ENCODE measurements at places on chromosomes 2 and 18.

GRCh38 chr2:139271149-139271548, 491.0 kb upstream of the NXPH2 start:
- no peak for DNase-seq

- DNase-seq = no peak
Measured at GRCh38 chr2:178806543-178806942, 680 bp downstream of the TTN start.

GRCh38 chr2:150286730-150287362, 200.6 kb downstream of the RND3 start:
- no peak for DNase-seq

GRCh38 chr2:109123586-109124201, 5.3 kb upstream of the SH3RF3 start:
- no peak for DNase-seq

- no peak for DNase-seq
Measured at GRCh38 chr2:144449028-144449406, 70.9 kb downstream of the ZEB2 start.

GRCh38 chr18:32549248-32550110, 78.8 kb upstream of the GAREM1 start:
- DNase-seq = peak; percentile 80

- peak; percentile 80 for DNase-seq
Measured at GRCh38 chr2:217729421-217730053, 273.3 kb downstream of the TNS1 start.

GRCh38 chr2:181459621-181460021, 2.4 kb downstream of the ITGA4 start:
- no peak for DNase-seq

DNA sequence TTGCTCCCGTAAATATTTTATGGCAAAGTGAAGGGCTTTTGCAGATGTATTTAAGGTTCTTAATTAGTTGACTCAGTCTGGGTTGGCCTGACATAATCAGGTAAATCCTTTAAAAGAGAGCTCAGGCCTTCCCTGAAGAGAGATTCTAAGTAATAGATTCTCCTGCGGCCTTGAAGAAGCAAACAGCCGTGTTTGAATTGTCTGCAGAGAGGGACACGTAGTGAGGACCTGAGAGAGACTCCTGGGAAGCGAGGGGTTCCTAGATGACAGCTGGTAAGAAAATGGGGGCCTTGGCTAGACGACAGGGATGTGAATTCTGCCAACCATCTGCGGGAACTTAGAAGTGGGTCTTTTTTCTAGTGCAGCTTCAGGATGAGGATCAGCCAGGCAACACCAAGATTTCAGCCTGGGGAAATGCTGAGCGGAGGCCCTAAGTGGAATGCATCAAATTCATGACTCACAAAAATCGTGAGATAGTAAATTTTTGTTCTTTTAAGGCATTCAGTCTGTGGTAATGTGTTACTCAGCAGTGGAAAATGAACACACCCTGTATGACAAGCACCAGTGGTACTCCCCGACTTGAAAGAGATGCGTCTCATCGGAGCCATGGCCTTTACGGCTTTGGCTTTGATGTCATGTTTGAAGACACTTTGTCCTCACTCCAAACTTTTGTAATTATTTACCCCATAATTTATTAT, 62.1 kb upstream of the SMIM21 start:
- DNase-seq = peak; percentile 10

GRCh38 chr18:13390711-13391110, 172.2 kb downstream of the LDLRAD4 start:
- no peak for DNase-seq

DNA sequence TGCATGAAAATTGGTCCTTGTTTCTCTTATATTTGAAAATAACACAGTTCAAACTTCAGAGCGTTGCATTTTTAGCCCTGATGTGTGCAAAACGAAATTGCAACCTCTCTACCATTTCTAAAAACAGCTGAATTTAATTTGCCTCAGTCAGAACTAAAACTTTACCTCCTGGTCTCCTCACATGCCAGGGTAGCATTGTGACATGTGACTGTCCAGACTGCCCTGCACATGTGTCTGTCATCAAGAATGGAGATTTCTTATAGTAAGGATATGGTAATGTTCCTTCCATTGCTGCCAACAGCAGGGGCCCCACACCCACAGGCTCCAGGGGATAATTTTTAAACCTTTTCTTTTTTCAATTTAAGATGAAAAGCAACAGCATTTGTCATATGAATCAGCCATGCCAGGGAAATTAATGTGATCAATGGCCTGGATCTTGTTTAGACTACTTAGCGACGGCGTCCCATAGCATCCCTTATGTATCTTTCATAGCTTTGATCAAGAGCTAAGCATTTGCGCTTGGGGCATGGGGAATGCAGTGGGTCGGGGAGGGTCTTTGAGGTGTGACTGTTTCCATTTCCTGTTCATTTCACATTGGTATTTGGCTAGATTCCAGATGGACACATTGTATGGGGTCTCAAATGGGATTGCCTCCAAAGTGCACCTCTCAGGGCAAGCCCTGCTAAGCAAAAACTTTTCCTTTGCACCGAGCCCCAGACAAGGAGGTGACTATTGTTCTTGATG, 92.4 kb upstream of the RASGRP3 start:
- DNase-seq = peak; percentile 24

DNA sequence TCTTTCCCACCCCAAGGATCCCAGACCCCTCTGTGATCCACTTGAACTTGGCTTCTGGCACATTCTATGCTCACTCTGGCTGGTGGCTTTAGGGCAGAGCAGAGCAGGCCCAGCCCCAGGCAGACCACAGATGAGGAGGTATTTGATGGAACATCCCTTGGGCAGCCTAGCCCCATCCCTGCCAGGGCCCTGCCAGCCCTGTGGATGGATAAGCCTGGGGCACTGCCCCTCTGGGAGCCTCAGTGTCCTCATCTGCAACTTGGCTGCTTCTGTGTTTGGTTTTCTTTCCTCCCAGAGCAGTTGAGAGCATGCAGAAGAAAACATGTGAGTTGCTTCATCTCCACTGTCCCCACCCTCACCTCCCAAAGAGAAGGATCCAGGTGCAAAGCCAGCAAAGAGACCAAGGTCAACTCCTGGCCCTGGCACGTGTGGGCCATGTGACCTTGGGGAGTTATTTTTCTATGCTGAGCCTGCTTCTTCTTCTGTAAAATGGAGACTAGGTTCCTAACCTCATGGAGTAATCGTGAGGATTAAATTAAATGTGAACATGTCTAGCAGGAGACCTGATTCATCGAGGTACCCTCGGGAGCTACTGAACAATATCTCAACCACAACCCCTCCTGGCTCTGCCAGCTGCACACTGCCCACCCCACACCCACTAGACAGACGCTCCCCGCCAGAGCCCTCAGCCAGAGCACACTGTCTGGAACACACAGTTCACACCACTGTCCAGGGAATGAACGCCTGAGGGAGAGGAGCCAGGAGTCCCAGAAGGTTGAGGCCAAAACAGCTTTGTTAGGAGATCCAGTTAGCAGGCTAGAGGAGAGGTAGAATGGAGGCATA, 14.6 kb upstream of the TNS1 start:
- DNase-seq = no peak

DNA sequence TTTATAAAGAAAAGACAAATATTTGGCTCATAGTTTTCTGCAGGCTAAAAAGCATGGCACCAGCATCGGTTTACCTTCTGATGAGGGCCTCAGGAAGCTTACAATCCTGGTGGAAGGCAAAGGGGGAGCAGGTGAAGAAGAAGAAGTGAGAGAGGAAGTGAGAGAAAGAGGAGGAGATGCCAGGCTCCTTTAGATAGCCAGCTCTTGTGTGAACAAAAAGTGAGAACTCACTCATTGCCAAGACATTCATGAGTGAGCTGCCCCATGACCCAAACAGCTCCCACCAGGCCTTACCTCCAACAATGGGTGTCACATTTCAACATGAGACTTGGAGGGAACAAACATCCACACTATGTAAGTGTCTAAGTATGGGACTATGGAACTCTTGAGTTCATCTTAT, 14.3 kb downstream of the CCDC150 start:
- DNase-seq = no peak

- no peak for DNase-seq
Measured at GRCh38 chr2:14126846-14127245, 505.7 kb upstream of the LRATD1 start.

GRCh38 chr2:80438686-80439085, 134.1 kb upstream of the LRRTM1 start:
- DNase-seq = no peak

DNA sequence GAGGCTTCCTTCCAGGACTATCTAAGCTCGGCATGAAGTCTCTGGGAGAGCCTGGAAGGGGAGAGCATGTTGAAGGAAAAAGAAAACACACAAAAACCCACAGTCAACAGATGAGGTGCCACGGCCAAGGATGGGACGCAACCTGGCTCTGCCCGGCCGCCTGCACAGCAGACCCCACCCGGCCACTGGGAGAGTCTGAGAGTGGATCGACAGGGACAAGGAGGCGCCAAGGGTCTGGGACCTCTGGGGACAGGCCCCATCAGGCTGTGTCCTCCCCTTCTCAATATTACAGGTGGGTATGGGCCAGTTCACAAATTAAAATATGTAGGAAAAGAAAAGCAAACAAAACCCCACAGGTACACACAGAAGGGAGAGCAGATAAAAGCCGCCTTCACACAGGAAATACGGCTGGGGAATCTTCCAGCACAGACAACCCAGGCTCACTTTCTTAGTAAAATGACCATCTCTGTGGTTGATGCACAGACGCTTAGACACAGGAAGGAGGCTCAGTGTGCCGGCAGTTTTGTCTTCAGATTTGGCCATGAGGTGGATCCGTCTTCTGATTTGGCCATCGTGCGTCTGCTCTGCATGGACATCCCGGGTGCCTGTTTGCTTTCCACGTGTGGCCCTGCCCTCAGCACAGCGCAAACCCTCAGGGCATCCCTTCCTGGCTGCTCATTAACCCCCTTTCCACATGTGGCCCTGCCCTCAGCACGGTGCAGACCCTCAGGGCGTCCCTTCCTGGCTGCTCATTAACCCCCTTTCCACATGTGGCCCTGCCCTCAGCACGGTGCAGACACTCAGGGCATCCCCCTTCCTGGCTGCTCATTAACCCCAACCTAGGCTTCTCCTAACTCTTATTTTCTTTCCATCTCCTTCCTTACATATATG, 138.4 kb downstream of the EIPR1 start:
- DNase-seq = no peak

GRCh38 chr2:195602687-195603086, 54.3 kb upstream of the SLC39A10 start:
- DNase-seq = no peak

DNA sequence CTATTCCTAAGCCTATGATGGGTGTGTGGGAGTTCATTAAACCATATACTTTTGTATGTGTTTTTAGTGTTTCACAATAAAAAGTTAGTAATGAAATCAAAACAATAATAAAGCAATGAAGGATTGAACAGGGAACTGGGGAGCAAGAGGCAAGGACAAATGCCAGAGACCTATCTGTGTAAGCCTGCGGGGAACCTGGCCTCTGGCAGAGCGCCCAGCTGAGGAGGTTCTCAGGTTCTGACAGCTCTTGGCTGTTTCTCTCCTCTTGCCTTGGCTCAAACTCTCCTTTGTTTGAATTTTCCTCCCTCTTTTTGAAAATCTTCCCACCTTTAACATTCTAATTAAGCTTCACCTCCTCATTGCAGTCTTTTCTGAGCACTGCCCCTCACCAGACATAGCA, 200.0 kb upstream of the NCKAP5 start:
- no peak for DNase-seq

DNA sequence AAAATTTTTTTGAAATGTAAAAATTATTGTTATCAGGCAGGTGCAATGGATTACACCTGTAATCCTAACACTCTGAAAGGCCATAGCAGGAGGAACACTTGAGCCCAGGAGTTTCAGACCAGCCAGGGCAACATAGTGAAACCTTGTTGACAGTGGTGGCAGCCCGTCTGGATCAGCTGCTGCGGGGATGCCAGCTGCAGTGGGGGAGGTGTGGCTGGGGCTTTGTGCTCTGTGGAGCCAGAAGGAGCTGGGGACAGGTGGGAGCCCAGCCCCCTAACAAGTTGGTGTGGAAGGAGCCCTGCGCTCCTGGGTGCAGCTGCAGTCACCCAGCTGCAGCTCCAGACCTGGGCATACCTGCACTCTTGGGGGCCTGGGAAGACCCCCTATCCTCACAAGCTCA, 182.4 kb upstream of the MC4R start:
- no peak for DNase-seq

DNA sequence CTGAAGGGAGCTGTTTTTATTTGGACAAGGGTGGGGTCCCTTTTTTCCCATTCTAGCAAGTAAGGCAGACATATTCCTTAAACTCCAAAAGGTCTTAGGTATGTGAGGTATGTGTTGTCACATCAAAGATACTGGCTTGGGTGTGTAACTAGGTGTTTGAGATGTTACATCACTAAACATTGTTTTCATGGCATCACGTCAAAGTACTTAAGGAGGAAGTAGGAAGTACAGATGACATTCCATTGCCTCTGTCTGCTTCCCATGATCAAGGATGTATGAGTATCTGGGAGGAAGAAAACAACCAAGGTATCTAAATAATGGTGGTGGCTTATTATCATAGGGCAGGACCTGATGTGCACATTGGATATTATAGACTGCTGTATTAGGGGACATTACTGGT, 39.3 kb downstream of the CD302 start:
- DNase-seq = no peak

DNA sequence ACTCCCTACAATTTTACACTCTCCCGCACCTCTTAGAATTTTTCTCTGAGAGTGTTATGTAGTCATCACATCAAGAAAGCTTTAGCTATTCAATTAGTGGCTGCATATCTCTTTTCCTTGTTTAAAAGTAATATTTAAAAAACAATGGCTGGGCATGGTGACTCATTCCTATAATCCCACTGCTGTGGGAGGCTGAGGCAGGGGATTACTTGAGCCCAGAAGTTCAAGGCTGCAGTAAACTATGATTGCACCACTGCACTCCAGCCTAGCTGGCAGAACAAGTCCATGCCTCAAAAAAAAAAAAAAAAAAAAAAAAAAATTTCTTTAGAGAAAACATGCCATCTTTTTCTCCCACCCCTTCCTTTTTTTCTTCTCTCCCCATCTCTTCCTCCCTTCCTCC, 44.3 kb downstream of the AQP4 start:
- DNase-seq = no peak

- no peak for DNase-seq
Measured at GRCh38 chr18:11651899-11652298, 37.2 kb upstream of the GNAL start.

- no peak for DNase-seq
Measured at GRCh38 chr18:32393407-32393806, 77.3 kb downstream of the GAREM1 start.
